ENCODE measurements at places on chromosomes 1 and 21.

- DNase-seq = no peak
Observed at GRCh38 chr1:22808186-22808675, 97.6 kb downstream of the EPHB2 start.

- DNase-seq = no peak
Observed at GRCh38 chr1:109441069-109441468, 14.8 kb upstream of the PSMA5 start.

GRCh38 chr1:117014209-117014608 lies 12.6 kb downstream of the CD101 start:
- DNase-seq = peak; percentile 52

- DNase-seq = no peak
Observed at GRCh38 chr1:28537457-28538199, 15.3 kb upstream of the TRNAU1AP start.

- DNase-seq = no peak
Observed at GRCh38 chr1:150256554-150257341, 826 bp upstream of the CA14 start.

DNA sequence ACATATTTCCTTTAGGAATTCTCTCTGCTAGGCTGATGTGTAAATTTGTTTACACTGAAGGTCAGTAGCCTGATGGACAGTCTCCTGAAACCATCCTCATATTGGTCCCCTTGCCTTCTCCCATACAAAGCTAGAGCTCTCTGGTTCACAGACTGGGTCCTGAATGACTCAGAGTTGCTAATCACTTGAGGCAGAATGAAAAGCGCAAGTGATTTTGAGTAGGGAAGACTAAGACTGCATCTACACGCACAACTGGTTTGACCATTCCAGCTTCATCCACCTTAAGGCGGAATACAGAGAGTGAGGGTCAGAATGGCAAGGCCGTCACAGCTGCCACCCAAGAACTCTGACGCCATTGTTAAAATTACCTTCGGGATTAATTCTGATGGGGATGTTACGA lies 70.2 kb upstream of the KIF26B start:
- no peak for DNase-seq

GRCh38 chr1:229226796-229227195 lies 44.1 kb upstream of the RAB4A start:
- no peak for DNase-seq

- no peak for DNase-seq
Observed at GRCh38 chr1:32759997-32760623, 57.0 kb downstream of the YARS1 start.

DNA sequence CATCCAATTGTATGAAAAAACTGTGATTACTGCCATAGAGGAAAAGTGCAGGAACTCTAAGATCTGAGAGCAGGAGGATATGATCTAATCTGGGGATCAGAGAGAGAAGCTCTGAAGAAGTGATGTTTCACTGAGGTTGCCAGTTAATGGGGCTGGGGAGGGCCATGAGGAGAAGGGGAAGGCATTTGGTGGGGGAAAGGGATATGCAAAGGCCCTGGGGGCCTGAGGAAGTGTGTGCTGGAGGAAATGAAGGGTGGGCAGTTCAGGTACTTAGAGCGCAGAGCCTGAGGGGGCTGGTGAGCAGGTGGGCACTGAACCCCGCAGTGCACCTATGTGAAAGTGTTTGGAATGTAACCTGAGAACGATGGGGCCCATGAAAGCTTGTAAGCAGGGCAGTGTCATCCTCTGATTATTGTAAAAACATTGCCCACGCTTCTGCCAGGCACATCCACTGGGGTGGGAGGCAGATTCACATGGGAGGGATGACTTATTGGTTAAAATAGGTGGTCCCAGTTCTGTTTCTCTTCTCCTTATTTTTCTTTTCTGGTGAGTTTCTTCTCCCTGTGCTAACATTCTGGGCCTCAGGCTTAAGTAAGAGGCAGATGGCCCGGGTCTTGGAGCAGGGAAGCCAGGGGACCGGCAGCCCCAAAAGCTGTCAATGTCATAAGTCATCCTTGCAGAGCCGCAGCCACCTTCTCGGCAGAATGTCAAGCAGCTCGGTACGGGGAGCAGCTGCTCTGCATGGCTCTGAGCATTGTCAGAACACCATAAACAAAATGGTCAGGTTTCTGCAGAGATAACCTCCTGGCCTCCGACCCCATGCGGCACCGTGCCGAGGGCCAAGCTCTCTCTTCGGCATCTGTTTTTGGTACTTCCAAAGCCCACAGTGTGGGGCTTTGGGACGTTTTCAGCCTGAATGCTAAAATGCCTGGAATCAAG lies 492.0 kb upstream of the VAMP3 start:
- no peak for DNase-seq

Data from activated CD4-positive, alpha-beta T cell treated with anti-CD3 and anti-CD28 coated beads, Interleukin-10, Interleukin-2, amounts not matched to agents 100 ng/mL and 50 ng/mL, durations not matched to agents 16 hours and 8 hours (primary cell).